ENCODE measurements at places on chromosomes 1 and 21.

DNA sequence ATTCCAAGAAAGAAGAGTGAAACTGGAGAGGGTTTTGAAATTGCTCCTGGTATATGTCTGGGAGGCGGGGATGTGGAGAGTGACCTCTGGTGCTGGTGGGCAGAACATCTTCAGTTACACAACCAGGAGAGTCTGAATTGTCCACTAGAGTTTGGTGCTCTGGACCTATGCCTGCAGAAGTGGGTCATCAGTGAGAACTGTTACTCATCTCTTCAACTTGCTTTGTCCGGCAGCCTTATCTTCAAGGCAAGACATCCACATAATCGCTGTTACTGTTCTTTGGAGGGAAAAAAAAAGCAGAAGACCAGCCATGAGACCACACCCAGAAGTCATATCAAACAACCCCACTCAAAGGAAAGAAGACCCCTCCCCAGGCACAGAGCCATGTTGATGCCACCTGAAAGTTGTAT, 14.9 kb downstream of the SH2D1B start:
- no peak for DNase-seq

- DNase-seq = no peak
Observed at GRCh38 chr1:45767035-45767434, 16.6 kb upstream of the IPP start.

DNA sequence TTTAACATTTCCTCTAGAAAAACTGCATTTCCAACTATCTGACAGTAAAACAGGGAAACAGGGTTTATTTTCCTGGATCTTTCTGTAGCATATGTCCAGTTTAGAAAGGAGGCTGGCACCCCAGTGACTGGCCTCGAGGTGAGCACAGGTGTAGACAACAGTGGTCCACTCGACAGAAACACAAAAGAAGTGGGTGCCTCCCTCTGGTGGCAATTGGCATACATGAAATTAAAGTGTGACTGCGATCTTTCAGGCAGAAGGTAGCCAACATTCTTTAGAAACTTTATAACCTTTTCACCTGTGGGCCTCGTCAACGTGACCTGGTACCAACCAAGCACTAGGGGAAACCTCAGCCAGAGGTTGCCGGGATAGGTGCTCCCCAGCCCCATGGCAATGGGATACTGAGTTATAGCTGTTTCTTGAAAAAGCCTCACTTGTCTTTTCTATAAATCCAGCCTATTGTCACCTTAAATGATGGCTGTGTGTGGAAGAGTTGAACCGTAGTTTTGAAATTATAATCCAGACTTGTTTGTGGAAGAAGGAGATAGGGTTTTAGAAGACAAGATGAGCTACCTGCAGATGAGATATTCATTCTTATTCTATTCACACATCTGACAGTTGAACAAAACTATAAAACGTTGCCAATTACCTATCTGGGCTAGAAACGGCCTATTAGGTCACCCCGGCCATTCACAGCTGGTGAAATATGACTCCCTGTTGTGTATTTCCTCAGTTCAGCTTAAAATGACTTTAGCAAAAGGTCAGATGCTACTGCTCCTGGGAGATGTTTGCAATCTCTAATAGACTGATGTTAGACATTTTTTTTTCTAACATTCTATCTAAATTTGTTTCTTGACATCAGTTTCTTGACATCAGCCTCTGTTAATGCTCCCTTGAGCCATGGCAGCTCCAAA, 44.3 kb downstream of the PCP4 start:
- peak; percentile 44 for DNase-seq

GRCh38 chr1:109191377-109191776, 22.3 kb upstream of the SARS1 start:
- no peak for DNase-seq

DNA sequence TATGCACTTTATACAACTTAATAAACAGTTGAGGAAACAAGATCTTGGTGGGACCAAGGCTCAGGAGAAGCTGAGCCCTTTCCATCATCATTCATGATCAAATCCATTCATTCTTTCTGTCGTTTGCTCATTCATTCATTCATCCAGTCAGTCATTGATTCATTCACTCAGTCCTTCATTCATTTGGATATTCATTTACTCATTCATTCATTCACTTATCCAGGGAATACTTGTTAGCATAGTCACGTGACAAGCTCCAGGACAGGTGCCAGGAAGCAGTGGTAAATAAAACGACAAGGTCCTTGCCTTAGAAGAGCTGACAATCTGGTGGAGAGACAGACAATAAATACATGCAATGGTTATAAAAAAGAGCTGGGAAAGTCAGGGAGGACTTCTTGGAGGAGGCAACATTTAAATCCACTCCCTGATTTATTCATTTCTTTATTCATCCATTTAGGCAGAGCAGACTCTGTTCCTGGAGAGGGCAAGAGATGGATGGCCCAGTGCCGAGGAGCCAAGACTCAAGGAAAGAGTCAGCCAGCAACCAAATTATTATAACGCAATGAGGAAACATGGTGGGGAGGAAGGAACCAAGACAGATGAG, 74.1 kb upstream of the CASZ1 start:
- no peak for DNase-seq

- no peak for DNase-seq
Observed at GRCh38 chr1:111417755-111418154, 9.8 kb downstream of the OVGP1 start.

GRCh38 chr1:165369255-165369848, 12.8 kb upstream of the LMX1A start:
- no peak for DNase-seq

Measured in DMS79 treated with DMSO at 0.1 percent for 48 hours (cell line).